ENCODE measurements at places on chromosomes 2 and 18. TPM values are rescaled to one million over a fixed set of nuclear protein-coding genes. Genes with fewer than 3 reads are reported as not detected.

The ATP6V1C2 gene
- 0.55 TPM for total RNA-seq

The CEBPZOS gene
- total RNA-seq: 23.0 TPM

The CNNM4 gene
- 3.9 TPM for total RNA-seq

DNA sequence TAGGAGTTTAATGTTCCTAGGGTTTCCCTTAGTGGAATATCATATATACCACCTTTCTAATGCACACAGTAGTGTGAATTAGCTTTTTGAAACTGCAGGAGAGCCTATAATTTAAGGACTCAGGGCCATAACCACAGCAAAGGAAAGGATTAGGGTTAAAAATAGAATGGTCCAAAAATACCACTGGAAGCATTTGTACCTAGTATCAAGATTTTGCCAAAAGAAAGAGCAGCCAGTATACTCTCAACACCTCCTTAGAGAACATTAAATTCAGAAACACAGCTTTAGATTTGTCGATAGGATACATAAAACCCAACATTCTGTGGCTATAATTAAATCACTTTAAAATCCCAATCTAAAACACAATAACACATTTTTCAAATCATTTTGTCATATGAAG lies 634.9 kb downstream of the EPHA4 start:
- no peak overlapping the region for H3K27ac ChIP-seq
- no peak overlapping the region for H3K4me3 ChIP-seq
- H3K27me3 ChIP-seq: no peaks in the 10 kb centered on the region
- no peak for DNase-seq
- H3K4me1 ChIP-seq: no peaks in the 10 kb centered on the region

DNA sequence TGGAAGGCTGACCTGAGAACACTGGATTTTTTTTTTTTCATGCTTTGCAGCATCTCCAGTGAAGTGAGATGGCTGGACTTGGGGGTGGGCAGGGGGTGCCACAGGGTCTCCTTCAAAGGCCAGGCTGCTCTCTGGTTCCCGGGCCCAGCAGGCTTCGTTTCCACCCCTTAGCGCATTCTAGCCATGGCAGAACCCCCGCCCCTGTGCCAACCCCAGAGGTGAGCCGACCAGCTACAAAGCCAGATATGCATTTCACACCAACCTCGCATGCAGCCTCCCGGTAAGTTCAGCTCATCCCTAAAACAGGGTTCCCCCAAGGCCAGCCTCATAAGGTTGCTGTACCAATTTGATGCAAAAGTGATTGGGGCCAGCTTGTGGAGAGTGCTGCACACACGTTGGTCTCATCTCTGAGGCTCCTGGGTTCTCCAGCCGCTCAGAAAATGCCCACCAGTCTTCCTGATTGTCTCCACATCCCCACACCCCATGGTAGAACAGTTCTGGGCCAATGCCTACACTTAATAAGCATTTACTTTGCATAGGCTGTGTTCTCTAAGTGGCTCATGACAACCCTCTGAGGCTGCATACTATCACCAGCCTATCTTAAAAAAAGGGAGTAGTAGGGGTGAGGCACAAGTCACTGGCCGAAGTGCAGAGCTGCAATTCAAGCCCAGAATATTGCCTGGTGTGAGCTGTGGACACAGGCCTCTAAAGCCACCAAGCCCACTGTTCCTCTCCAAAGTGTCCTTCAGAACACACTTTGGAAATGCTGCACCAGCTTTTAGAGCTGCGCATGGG lies 23.3 kb downstream of the SMAD7 start:
- no peaks in the 10 kb centered on the region for H3K27me3 ChIP-seq
- H3K4me3 ChIP-seq: no peak overlapping the region
- H3K27ac ChIP-seq: peak overlapping the region; percentile 87
- no peak for DNase-seq

DNA sequence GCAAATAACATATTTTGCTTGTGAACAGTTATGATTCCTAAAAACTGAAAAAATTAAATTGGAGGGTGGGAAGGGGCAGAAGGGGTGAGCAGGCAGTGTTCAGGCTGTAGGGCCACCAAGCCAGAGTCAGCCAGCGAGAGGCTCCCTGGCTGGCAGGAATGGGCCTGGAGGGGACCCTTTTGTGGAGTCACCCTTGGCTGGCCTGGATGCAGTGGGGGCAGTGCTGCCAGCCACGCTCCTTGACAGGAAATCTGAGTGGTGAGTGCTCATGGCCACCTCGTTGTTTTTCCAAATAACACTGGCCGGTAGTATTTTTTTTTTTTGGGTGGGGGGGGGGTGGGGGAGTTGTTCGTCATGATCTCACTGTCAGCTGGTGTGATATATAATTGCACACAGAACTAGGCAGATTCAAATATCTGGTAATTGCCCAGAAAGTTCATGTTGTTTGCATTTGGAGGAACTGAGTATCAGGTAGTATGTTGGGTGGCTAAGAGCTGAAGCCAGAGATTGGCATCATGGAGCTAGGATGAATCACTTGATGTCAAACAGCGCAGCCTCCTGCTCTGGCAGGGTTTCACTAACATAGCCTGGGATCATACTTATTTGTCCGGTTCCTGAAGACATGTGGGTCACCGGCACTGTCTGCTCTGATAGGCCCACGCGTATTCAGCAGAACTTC lies 160.0 kb downstream of the PTGR3 start:
- no peaks in the 10 kb centered on the region for H3K27me3 ChIP-seq
- H3K4me3 ChIP-seq: no peak overlapping the region
- no peak for DNase-seq
- H3K27ac ChIP-seq: no peak overlapping the region

- no peaks in the 10 kb centered on the region for H3K36me3 ChIP-seq
- no peak overlapping the region for H3K4me3 ChIP-seq
- peaks cover 1% of the 10 kb centered on the region for H3K27me3 ChIP-seq
- DNase-seq: no peak
Measured at GRCh38 chr2:140882671-140883620, 1247.9 kb downstream of the LRP1B start.

DNA sequence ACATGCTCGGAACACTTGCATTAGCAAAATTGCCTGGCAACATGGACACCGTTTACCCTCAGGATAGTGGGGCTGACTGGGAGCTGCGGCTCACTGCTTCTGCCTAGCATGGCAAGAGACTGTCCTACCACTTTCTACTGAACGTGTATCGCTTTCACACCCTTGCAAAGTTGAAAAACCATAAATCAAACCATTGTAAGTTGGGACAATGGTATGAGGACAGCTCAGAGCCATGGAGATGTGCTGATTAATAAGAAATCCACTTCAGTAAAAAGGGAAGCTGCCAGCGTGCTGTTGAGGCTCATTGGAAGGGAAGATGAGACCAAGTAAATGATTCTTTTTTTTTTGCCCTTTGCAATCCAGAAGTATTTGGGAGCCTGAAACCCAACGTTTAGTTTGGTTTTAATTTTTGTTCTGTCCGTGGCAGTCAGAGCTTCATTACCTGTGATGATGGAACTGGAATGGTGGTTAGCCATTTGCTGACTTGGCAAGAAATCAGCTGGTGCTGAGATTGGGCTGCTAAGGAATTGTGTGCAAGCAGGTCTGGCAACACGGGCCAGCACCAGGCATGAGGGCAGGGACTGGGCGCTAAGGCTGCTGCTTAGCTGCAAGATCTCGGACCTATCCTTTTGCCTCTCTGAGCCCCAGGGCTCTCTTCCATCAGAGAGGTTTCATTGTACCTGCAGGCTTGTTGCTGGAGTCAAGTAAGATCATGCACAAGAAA lies 75.5 kb upstream of the HS6ST1 start:
- no peaks in the 10 kb centered on the region for H3K4me1 ChIP-seq
- DNase-seq: no peak
- H3K27ac ChIP-seq: no peak overlapping the region
- no peak overlapping the region for H3K4me3 ChIP-seq

DNA sequence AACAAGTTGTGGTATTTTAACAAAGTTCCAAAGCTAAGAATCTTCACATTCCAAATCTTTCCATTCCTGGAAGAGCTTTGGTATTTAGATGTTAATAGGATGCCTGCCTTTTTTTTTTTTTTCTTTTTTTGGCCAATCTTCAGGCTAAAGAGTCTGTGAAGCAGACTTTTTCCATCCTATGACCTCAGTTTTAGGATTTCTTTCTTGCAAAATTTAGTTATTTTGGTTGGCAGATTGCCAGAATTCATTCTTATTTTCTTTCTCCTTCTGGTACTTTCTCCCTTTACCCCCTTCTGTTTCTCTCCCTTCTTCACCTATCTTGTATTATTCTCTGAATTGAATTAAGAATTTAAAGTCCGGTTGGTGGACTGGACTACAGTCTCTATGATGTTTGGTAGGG lies 217.8 kb upstream of the REV1 start:
- H3K4me1 ChIP-seq: peaks cover 14% of the 10 kb centered on the region
- H3K27me3 ChIP-seq: no peaks in the 10 kb centered on the region
- DNase-seq: no peak
- H3K27ac ChIP-seq: peak overlapping the region; percentile 7
- no peak overlapping the region for H3K4me3 ChIP-seq

DNA sequence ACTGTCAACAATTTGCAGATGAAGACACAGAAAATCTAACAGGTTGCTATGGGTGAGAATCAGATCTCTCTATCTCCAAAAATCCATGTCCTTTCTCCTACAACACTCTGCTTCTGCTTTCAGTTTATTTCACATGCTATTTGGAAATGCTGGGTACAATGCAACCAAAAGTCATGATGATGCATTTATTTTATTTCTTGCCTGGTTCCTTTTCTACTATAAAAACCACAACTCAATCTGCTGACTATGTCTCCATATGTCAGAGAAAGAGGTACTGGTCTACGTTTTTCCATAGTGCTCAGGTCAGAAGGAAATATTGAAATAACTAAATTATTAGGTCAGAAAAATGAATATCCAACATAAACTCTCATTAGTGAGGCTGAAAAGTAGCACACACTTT lies 20.5 kb downstream of the RAD51AP2 start:
- no peaks in the 10 kb centered on the region for H3K4me1 ChIP-seq
- no peak for DNase-seq
- no peaks in the 10 kb centered on the region for H3K27me3 ChIP-seq
- H3K4me3 ChIP-seq: no peak overlapping the region
- no peaks in the 10 kb centered on the region for H3K36me3 ChIP-seq

DNA sequence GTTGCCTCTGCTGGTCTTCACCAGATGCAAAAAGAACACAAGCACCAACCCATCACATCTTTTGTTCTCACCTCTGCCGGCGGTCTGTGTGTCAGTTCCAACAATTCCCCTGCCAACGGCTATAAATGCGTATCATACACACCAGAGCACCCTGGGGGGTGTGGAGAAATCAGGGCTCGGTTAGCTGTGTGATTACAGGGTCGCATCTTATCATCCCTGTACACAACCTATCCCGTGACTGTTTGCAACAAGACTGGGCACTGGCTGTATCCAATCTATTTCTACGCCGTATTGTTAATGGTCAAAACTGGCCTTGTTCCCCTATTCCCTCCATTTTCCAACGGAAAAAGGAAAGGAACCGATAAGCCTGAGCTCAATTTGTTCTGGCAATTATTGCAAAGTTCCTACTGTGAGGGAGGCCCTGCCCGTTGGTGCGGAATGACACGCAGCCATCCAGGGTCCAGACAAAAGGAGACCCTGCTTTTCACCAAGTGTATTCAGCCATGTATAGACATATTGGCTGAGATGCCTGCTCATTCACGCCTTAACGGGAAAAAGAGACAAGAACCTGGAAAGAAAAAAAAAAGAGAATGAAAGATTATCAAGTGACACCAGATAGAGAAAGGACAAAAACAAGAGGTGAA lies 136.9 kb downstream of the CDH20 start:
- H3K27ac ChIP-seq: no peak overlapping the region
- no peak for DNase-seq
- no peaks in the 10 kb centered on the region for H3K36me3 ChIP-seq
- H3K4me1 ChIP-seq: no peaks in the 10 kb centered on the region

DNA sequence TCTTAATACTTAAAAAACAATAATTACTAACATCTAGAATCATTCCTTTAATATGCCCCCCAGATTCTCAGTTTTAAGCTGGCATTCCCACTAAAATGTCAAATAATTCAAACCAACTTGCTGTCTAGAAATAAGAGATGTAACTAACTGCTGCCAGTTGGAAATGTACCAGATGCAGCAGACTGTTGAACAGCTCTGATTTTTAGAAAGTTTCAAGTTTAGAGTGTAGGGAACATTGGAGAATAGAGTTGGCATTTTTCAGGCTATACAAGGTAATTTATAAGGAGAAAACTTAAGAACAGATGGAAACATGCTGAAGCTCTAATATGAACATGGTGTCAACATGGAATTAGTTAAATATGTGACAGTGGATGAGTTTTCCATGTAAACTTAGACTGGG lies 101.4 kb downstream of the PTRHD1 start:
- H3K4me1 ChIP-seq: no peaks in the 10 kb centered on the region
- H3K36me3 ChIP-seq: no peaks in the 10 kb centered on the region
- no peak overlapping the region for H3K4me3 ChIP-seq

DNA sequence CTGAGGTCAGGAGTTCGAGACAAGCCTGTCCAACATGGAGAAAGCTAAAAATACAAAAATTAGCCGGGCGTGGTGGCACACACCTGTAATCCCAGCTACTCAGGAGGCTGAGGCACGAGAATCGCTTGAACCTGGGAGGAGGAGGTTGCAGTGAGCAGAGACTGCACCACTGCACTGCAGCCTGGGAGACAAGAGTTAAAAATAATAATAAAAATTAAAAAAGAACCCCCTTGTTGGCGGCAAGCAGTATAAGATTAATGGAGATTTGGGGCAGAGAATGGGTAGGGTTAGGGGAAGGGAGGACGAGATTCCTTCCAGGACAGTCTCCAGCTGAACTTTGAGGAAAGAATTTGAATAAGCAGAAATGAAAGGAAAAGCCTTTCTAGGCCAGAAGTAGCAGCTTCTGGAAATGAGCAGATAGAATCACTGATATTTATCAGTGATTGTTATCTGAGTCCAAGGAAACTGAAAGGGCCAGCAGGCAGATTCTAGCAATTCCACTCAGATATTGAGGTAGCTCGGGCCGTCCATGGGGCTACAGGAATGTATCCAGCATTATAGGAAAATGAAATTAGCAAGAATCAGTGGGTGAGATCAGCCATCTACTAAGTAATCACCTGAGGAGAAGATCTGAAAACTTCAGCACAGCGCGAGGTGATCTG lies 7.0 kb upstream of the MYCN start:
- H3K4me1 ChIP-seq: no peaks in the 10 kb centered on the region
- H3K27ac ChIP-seq: no peak overlapping the region
- H3K36me3 ChIP-seq: no peaks in the 10 kb centered on the region
- no peaks in the 10 kb centered on the region for H3K27me3 ChIP-seq
- H3K4me3 ChIP-seq: no peak overlapping the region

The HOXD4 gene
- 3.4 TPM for total RNA-seq

- no peaks in the 10 kb centered on the region for H3K36me3 ChIP-seq
- H3K27ac ChIP-seq: no peak overlapping the region
- no peak for DNase-seq
- H3K4me3 ChIP-seq: no peak overlapping the region
- no peaks in the 10 kb centered on the region for H3K27me3 ChIP-seq
Measured at GRCh38 chr2:41644936-41645335, 402.9 kb upstream of the PKDCC start.

DNA sequence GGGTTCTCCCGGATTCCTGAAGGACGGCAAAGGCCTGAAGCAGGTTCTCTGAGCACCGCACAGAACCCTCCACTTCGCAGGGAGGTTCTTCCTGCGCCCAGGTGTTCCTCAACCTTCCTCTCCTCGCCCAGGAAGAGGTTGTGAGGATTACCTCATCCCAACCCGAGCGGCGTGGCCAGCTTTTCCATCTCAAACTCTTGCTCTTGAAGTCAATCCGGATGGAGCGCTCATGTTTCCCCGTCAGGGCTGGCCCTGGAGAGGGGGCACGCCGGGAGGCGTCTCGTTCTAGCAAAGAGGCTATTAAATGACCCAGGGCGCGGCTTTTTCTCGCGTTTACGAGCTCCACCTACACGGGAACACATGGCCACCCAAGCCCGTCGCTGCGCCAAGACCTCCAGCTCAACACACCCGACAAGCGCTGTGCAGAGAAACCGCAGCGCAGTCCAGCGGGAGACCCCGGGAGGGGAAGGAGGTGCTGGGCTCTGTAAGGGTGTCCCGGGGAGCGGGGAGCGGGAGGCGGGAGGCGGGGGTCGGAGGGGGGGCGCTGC lies 540 bp upstream of the RAB10 start:
- H3K36me3 ChIP-seq: no peaks in the 10 kb centered on the region
- H3K27me3 ChIP-seq: no peaks in the 10 kb centered on the region
- no peak for DNase-seq
- peak overlapping the region; percentile 97 for H3K27ac ChIP-seq

All from sigmoid colon (tissue), 7 donors.